ENCODE measurements at places on chromosomes 13 and 19.

DNA sequence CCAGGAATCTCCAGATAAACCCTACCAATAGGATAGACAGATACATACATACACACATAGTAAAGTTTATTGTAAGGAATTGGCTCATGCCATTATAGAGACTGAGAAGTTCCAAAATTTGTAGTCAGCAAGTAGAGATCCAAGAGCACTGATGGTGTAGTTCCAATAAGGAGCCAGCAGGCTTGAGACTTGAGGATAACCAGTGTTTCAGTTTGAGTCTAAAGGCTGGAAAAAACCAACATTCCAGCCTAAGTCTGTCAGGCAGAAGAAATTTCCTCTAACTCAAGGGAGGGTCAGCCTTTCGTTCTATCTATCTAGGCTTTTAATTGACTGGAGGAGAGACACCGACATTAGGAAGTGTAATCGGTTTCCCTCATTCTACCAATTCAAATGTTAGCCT lies 110.2 kb upstream of the TSHZ3 start:
- DNase-seq, result no peak

- no peak for DNase-seq
Measured at GRCh38 chr19:2255112-2255845, 938 bp downstream of the JSRP1 start.

GRCh38 chr19:28878862-28879566 lies 333.9 kb downstream of the UQCRFS1 start:
- peak; percentile 54 for DNase-seq

GRCh38 chr13:45396533-45397095 lies 21.6 kb downstream of the SLC25A30 start:
- DNase-seq, result no peak

- DNase-seq, result no peak
Measured at GRCh38 chr19:28428663-28429348, 784.1 kb downstream of the UQCRFS1 start.

- no peak for DNase-seq
Measured at GRCh38 chr13:109207622-109208021, 578.2 kb downstream of the MYO16 start.

- DNase-seq, result no peak
Measured at GRCh38 chr13:44030615-44031014, 150.9 kb downstream of the LACC1 start.

DNA sequence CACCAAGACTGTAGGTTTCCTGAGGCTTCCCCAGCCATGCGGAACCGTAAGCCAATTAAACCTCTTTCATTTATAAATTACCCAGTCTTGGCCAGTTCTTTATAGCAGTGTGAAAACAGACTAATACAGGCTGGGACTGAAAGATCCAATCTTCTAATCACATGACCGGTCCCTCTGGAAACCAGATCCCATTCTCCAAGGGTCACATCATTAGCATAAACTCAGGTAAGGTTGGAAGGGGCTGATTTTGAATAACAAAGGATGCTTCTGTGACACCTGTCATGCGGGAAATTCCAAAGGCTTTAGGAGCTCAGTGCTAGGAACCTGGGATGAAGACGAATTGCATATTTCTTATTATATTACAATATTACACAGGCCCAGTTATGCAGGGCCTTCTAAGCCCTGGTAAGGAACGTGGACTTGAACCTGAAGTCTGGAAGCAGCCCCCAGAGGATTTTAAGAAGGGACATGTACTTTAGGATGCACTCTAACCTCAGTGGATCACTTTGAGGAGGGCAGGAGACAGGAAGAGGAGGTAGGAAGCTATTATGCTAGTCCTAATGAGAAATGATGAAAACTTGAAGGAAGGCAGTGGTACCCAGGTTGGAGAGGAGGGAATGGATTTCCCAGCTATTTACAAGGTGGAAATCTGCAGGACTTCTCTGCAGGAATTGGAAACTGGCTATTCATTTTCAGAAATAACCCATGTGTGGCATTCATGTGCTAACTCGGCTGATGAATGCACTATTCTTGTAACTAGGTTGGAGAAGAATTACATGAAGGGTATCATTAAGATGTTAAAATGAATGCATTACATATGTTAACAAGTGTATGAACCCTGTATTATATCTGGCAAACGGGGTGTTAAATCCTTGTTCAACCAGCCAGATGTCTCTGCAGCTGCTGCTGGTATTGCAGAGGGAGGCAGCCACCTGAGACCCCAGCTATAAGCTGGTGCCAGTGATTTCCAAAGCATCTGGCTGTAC lies 19.3 kb downstream of the TNFSF11 start:
- DNase-seq, result no peak

- DNase-seq, result no peak
Measured at GRCh38 chr13:92682832-92683517, 543.6 kb upstream of the GPC6 start.

DNA sequence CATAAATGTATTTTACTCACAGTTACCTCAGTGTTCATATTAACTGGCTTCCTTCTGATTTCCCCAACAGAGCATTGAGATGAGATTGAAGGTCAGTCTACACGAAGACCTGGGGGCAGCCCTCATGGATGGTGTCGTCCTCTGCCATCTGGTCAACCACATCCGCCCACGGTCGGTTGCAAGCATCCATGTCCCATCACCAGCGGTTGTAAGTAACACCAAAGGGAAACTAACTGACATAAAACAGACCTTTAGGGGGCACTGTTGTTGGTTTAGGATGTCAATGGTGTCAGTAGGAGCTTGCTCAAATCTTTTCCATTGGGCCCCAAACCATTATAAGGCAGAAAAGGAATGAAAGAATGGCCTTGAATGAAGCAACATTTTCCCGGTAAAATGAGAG lies 68.2 kb downstream of the ESD start:
- no peak for DNase-seq

DNA sequence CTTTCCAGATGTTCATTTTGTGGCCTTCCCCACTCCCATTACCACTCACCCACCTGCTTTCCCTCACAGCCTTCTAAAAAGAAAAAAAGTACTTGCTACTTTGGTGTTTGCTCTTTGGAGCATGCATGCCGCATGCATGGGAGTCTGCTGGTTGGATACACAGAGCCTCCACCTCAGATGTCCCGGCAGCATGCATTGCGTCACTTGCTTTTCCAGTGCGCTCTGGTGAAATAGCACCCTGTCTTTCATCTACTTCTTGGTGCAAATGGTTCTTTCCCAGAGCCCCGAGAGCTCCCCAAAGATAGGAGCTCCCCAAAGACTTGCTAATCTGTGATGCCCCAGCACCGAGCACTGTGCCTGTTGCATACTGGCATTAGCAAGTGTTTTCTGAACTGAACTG lies 333.2 kb upstream of the ZNF507 start:
- no peak for DNase-seq

DNA sequence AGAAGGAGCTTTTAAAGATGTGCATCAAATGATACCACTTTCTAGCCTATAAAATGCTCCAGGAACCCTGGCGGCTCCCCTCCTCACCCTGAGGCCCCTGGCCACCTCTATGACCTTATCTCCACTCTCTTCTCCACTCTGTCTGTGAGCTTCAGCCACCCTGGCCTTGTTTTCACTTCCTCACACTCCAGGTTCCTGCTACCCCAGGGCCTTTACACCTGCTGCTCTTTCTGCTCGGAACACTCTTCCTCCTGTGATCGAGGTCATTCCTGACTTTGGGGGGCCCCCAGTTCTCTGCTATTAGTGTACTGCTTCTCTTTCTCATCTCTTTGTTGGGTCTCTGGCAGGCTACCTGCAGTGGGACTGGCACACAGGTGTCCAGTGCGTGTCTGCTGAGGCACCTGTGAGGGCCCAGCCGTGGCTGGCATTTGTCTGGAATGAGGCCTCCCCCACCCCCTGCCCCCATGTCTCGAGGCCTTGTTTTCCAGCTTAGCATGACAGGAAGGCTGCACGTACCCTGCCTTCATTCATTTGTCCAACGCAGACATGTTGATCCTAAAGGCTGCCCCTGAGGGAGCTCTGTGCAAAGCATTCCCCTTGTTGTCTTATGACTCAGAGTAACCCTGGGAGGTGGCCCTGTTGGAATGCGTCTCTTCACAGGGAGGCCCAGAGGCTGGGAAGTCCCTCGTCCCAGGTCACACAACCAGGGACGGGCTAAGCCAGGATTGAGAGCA lies 2.3 kb downstream of the DDA1 start:
- no peak for DNase-seq

DNA sequence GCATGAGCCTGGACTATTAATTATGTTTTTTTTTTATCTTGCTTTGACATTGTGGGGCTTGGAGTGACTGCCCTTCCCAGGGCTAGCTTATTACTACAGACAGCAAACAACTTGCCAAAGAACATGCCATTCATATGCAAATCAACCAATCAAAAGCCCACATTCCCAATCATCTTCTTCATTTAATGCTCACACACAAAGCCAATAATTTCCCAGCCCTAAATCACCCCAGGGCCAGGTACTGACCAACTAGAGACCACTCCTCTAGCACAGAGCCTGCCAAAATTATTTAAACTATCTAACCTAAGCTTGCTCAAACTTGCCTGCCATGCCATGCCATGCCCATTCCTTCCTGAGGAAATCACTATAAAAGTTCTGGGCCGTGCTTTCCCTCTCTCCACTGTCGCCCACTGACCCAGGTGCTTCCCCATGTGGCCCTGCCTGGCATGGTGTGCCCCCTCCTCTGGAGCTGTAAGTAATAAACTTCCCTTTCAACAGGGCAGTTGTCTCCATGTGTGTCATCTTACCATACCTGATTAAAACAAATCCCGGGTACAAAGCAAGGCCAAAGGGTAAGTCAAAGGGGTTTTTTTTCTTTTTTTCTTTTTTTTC lies 15.7 kb downstream of the PBX4 start:
- no peak for DNase-seq

DNA sequence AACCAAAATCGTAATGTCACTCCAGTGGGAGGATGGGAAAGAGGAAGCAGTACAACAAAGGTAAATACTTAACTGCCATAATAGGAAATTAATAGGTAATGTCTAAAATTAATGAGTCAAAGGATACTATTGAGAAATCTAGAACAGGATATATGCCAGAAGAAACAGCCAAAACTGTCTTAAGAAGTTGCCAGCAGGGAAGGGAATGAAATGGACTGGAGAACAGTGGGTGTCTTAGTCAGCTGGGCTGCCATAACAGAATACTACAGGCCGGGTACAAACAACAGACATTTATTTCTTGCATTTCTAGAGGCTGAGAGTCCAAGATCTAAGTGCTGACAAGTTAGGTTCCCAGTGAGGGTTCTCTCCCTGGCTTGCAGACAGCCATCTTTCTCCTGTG lies 40.3 kb upstream of the IPO5 start:
- DNase-seq, result no peak

DNA sequence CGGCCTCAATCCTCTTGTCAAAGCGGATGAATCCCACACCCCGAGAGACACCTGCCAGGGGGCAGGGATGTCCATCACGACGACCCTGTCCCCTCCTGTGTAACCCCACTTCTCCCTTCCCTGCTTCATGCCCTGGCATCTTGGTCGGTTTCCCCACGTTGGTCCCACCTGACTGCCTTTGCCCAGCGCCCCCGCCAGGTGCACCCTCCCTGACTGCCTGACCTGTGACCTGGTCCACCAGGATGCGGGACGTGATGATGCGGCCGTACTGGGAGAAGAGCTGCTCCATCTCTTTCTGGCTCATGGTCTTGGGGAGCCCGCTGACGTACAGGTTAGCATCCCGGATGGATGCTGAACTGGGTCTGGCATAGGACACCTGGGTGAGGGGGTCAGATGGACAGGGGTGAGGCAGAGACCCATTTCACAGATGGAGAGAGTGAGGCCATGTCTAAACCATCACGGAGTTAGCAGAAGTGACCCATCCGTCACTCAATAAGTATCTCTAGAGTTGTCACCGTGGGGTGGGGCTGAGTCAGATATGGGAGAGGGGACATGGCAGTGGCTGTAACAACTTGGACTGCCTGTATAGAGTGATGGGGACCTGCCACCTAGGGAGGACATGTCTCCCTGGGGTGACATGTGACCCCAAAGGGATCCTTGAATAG lies 22.5 kb downstream of the ELAVL3 start:
- DNase-seq, result no peak

- DNase-seq, result no peak
Measured at GRCh38 chr19:54045771-54046170, 17.9 kb downstream of the VSTM1 start.

GRCh38 chr19:16654140-16654539 lies 5.8 kb downstream of the SMIM7 start:
- DNase-seq, result no peak

GRCh38 chr19:58356766-58357480 lies 3.6 kb upstream of the A1BG start:
- DNase-seq, result no peak

DNA sequence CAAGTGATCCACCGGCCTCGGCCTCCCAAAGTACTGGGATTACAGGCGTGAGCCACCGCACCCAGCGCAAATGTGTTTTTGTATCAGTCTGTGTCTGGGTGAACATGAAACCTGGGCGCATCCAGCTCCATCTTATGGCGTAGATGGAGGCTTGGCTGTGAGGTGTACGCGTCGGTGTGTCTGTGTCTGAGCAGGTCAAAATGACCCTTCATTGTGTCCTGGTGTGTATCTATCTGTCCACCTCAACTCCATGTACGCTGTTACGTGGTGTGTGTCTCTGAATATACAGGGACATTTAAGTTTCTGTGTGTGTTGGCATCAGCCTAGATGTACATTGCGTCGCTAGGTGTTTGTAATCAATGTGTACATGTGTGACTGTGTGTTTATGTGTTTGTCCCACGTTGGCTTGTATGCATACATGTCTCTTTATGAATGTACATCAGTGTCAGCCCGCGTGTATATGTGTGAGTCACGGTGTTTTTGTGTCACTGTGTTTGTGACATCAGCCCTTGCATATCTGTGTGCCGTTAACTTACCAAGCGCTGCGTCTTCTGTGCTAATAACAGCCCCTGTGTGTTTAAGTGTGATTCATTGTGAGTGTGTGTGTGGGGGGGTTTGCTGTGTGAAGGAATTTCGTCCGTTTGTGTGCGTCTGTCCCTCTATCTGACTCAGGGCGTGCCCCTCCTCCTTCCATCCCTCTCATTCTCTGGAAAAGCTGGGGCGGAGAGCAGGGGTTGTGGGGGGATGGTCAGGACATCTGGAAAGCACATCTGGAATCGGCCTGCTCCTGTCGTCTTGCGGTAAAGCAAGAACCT lies 6.4 kb downstream of the AXL start:
- no peak for DNase-seq

DNA sequence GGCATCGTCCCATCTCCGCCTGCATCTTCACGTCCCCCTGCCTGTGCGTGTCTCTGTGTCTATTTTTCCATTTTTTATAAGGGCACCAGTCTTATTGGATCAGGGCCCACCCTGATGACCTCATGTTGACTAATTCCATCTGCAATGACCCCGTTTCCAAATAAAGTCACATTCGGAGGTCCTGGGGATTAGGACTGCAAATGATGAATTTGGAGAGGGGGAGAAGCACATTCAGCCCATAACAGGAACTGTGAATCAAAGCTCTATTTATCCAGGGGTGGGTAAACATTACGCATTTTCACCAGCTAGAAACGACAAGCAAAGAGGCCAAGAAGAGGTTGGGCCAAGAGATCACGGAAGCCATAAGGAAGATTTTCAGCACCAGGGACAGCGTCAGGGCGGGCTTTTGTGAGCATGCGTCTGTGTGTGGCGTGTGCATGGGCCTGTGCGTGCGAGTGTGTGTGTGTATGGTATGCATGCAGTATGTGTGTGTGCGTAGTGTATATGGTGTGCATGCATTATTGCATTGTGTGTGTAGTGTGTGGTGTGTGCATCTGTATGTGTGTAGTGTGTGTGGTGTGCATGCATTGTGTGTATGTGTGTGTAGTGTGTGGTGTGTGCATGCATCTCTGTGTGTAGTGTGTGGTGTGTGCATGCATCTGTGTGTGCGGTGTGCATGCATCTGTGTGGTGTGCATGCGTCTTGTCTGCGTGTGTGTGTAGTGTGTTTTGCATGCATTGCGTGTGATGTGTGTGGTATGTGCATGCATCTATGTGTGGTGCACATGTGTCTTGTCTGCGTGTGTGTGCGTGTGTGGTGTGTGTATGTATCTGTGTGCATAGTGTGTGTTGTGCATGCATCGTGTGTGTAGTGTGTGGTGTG lies 19.6 kb downstream of the CELF5 start:
- DNase-seq, result no peak
